ENCODE measurements at places on chromosomes 2 and 18.

DNA sequence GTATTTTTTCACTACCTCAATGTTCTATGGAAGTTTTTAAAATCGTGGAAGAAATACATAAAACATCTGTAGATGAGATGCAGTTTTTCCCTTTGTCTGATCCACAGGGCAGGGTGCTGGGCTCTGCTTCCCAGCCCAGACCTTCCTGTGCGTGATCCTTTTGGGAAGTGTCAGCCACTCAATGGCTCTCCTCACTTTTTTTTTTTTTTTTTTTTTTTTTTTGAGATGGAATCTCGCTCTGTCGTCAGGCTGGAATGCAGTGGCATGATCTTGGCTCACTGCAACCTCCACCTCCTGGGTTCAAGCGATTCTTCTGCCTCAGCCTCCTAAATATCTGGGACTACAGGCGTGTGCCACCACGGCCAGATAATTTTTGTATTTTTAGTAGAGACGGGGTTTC lies 32.8 kb downstream of the SOWAHC start:
- DNase-seq: no peak

GRCh38 chr18:50350699-50351098 lies 24.1 kb upstream of the SKA1 start:
- DNase-seq: no peak

GRCh38 chr2:240904216-240905175 lies 1.6 kb upstream of the CROCC2 start:
- DNase-seq: no peak

DNA sequence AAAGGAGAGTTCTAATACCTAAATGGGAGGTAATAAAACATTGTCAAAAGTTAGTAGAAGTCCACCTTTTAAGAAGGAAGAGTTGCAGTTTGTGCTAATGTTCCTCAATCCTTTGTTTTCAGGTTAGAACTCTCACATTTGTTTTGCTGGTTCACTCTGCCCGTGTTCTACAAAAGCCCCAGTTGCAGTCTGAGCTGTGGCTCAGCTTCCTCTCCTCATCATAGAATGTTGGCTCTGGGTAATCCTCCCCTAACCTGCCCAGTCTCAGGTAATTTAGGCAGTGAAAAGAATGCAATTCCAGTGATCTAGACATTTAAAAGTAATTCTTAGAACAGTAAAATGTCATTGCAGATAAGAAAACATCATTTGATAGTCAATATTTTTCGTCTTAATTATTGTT lies 1410.4 kb upstream of the ZEB2 start:
- DNase-seq: no peak

All from NCI-H524 treated with DMSO at 0.1 percent for 48 hours (cell line).